Pulmonary artery endothelial cell (primary cell): ENCODE measurements at places on chromosomes 5 and 9. TPM values are rescaled to one million over a fixed set of nuclear protein-coding genes. Genes with fewer than 3 reads are reported as not detected.

- no peak for DNase-seq
Observed at GRCh38 chr5:61229416-61229815, 67.1 kb upstream of the SMIM15 start.

DNA sequence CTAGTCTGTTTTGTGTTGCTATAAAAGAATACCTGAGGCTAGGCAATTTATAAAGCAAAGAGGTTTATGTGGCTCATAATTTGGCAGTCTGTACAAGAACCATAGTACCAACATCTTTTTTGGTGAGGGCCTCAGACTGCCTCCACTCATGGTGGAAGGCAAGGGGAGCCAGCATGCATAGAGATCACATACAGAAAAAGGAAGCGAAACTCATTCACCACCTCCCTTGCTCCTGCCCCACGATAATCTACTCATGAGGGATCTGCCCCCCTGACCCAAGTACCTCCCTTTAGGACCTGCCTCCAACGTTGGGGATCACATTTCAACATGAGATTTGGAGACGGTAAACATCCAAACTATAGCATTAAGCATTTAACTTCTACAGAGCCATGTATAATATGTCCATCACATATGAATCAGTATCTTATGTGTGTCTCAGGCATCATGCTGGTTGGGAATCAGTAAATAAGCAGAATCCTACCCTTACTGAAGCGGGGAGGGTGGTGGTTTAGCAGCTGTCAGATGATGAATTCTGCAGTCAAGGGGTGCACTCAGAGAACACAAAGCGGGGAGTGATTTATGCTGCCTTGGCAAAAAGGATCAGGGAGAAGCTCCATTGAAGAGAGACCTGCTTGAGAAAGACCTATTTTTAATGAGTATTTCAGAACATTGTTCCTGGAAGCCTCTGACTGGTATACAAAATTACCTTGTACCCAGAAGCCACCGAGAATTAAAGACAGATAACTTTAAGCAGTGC lies 34.8 kb downstream of the HMGXB3 start:
- no peak for DNase-seq

The OR2K2 gene
- total RNA-seq: not detected in 2 replicates

The TCF7 gene
- 0.07 and 0.26 TPM in 2 replicates for total RNA-seq

- DNase-seq: no peak
Observed at GRCh38 chr5:55327281-55327680, 19.5 kb downstream of the MTREX start.

DNA sequence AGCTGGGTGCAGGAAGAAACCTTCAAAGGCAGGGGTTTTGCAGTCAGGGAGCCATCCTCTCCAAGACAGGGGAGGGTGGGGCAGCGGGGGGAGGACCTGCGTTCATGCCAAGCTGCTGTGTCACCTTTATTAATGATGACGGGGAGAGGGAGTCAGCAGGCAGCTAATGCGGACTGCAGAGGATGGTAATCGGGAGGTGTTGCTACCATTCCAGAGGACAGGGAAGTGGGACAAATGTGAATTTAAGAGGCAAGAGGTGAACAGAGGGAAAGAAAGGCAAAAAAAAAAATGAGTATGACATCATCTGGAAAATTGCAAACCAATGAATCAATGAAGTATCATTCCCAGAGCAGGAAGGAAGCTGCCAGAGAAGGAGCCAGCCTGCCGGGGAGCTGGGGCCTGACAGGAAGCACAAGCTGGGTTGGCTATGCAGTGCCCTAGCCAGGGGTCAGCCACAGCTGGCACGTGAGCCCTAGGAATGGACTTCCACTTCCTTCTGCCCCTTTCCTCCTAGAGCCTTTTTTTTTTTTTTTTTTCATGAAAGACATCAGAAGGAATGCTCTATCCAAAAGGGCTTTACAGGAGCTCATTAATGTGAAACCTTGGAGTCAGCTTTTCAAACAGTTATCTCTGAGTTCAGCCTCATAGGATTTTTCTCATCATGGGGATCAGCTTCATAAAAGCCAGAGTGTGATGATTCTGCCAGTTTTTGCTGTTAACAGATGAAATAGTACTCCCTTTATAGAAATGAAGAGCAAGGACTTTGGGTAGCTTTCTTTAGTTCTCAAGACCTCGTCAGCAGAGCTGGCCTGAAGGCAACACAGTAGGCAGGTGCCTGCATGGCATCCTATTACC lies 9.2 kb downstream of the INSYN2B start:
- peak; percentile 81 for DNase-seq

DNA sequence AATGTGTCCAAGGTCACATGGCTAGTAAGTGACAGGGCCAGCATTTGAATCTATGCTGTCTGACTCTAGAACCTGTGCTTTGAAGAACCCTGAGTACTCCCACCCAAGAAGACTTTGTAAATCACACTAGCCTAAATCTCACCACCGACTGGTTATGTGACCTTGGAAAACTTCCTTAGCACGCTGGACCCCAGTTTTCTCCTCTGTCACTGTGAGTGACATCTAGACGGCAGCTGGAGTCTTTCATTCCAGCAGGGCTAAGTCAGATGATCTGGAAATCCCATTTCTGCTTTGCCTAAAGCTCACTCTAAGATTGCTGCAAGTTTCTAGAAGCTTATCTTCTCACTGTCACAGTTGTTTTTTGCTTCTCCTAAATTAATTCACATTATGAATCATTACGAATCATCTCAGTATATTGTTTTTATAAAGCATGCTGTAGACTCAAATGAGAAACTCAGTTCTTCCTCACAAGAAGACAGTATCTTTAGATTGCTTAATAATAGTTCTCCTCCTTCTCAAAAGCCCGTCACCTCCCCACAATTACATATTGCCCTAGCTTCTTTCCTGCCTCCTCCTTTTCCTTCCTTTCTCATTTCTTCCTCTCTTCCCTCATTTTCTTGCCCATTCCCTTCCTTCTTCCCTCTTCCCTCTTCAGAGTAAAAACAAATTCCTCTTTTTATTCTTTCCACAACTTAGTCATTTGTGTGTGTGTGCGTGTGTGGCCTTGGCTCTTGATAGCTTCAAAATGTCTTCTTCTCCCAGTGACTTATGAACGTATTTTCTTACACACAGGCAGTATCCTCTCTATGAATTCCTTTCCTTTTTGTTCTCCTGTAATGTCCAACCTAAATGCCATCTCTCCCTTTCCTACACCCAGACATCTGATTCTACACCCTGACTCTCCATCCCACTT lies 16.8 kb downstream of the ALDOB start:
- DNase-seq: no peak

- DNase-seq: no peak
Observed at GRCh38 chr9:132078699-132079356, 839 bp downstream of the MED27 start.

GRCh38 chr9:124504530-124505005 lies 2.6 kb downstream of the NR5A1 start:
- DNase-seq: no peak

GRCh38 chr5:135894276-135894675 lies 1.4 kb downstream of the IL9 start:
- DNase-seq: no peak

DNA sequence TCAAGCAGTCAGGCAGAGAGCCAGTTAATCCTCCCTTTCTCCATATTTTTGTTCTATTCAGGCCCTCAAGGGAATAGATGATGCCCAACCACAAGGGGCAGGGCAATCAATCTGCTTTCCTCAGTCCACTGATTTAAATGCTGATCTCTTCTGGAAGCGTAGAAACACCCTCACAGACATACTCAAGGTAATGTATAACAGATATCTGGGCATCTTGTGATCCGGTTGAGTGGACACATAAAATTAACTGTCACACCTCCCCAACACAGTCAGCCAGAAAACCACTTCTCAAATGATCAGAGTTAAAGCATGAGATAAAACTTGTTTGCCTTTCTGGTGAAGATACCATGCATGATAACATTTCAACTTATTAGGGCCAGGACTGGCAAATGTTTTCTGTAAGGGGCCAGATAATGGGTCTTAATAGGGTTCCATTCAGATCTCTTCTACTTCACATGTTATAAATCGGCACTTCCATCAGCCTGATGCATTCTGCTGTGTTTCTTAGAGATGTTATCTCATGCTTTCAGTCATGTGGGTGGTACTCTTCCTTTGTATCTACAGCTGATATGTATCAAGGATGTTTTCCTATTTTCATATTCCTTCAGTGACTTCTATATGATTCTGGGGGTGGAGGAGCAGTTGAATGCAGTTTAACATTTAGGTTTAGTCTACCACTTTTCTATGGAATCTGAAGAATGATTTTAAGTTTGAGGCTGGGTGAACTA lies 58.9 kb upstream of the CNTLN start:
- no peak for DNase-seq

- no peak for DNase-seq
Observed at GRCh38 chr5:891837-892393, 686 bp downstream of the BRD9 start.

GRCh38 chr9:137217276-137218211 lies 4.5 kb downstream of the RNF208 start:
- DNase-seq: no peak

DNA sequence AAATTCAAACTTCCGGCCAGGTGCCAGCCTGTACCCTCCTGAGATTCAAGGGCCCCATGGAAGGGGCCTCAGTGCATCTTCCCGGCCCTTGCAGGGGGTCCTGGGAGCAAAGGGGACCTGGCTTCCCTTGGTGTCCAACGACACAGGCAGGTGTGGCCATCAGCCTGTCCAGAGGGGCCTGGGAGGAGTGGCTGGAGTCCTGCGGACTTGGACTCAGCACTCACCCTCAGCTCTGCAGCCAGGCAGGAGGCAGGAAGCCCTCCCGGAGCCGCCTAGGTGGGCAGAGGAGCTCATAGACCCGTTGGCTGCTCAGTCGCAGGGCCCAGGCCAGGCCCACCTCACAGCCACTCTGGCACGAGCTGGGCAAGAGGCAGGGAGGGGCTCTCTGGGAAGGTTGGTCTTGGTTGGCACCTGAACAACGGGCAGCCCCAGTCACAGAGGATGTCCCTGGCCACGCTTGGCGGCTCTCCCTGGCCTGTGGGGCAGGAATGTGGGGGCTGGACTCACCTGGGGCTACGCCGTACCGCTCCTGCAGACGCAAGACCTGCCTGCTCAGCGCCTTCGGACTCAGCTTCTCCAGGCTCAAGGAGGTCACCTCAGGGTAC lies 53.8 kb upstream of the NRARP start:
- no peak for DNase-seq

DNA sequence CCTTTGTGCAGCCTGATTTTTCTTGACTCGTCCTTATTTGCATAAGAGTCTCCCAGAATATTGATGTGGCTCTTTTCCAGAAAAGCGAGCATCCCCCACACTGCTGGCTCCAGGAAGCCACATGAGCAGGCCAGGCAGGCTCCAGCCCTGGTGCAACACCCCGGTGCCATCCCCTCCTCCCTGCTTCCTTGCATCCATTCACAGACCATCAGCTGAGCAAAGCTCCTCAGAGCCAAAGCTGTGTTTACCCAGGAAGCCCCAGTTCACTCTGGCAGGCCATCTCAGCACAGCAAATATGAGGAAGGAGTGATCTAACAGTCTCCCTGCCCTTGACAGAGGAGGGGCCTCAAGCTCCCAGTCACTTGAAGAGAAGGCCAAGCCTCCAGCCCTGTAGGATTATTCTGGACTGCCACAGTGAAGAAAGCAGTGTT lies 34.4 kb downstream of the INSYN2B start:
- no peak for DNase-seq

DNA sequence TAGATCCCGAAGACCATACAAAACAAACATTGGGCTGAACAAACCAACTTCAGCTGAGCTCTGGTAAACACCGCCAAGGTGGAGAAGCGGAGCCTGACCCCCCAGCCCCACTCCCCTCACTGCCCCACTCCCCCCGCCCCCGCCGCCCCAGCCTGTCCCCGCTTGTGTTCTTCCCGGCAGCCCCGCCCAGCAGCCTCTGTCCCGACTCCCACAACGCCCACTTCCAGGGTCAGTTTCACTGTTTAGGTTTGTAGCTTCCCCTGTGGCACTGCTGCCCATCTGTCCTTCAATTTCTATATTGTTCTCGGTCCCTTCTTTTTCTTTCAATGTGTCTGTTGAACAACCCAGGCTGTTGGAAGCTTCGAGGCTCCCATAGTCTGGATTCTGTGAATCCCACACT lies 112.0 kb upstream of the CACNA1B start:
- no peak for DNase-seq

The SH2D3C gene
- 56.8 and 58.3 TPM in 2 replicates for total RNA-seq

The PROP1 gene
- total RNA-seq: not detected in 2 replicates

The KDM3B gene
- total RNA-seq: 47.4 and 52.0 TPM in 2 replicates
